ENCODE measurements at places on chromosomes 7 and 10.

- DNase-seq = no peak
Measured at GRCh38 chr10:73802276-73802991, 9.0 kb downstream of the NDST2 start.

GRCh38 chr10:42781893-42782445, 626 bp upstream of the BMS1 start:
- DNase-seq = no peak

GRCh38 chr7:142348921-142349405, 91.1 kb upstream of the PRSS58 start:
- no peak for DNase-seq

- no peak for DNase-seq
Measured at GRCh38 chr7:144786522-144786921, 49.3 kb downstream of the TPK1 start.

- DNase-seq = no peak
Measured at GRCh38 chr10:29839826-29840515, 205.2 kb upstream of the SVIL start.

DNA sequence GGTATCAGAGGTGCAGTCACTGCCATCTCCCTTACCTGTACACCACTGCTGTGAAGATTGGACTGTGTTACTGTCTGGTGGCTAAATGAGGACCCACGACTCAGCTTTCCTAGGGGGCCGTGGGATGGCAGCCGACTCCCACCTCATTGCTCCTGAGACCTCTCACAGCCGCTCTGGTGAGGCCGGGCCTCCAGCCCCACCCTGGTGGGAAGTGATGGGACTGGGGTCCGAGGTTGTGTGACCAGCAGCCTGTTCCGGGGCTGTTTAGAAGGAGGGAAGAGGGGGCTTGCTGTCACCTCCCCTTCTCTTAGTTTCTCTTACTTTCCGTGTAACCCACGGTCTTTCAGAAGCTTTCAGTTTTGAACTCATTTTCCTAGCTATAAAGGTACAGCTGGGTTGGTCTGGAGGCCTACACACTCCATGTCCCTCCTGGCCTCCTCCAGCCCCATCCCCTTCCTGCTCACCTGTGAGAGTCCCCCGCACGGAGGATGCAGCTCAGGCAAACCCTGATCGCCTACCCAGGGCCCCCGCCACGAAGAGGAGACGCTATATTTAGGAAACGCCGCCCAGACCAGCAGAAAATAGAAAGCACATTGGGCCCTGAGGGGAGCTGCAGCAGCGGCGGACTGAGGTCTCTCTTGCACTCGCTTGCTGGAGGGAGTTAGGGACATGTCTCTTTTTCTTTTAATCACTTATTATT, 4.6 kb downstream of the EMX2 start:
- no peak for DNase-seq

DNA sequence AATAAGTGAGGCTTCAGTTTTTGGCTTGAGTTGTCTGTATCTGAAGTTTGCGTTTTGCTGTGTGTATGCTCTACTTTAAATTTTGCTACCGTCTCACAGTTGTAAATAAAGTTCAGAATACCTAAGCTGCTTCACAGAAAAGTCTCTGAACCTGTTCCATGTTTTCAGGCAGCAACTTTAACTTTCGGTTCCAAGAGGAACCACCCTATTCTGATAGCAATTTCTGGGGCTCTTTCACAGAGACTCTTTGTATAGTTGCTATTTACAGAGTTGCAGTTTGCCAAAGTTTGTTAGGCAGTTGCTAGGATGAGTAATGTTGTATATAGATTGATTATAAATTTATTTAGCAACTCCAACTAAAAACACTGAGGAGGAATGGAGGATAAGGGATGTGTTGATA, 5.7 kb downstream of the FAM221A start:
- no peak for DNase-seq

- DNase-seq = no peak
Measured at GRCh38 chr7:28937103-28937502, 21.0 kb downstream of the TRIL start.

DNA sequence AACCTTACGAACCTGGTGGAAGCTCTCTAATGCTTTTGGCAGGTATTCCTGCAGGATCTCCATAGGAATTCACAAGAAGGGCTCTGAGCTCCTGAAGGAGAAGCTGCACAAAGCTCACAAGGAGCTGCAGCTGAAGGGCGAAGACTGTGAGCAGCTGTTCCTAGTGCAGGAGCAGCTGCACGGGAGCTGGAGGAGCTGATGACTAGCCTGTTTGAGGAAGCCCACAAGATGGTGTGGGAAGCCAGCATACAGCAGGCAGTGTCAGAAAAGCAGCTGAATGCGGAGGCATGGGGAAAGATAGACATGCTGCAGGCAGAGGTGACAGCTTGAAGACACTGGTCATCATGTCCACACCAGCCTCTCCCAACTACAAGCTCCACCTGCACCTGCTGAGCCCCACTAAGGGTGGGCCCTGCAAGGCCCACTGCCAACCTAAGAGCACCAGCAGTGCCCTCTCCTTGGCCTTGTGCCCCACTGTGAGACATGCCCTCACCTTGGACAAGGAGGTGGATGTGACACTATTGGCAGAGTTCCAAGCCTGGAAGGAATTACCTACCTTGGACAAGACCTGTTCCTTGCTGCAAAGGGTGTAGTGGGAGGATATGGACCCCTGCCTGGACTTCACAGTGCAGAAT, 250.6 kb downstream of the BBS9 start:
- no peak for DNase-seq

- DNase-seq = no peak
Measured at GRCh38 chr10:78035025-78035424, 1.4 kb downstream of the RPS24 start.

DNA sequence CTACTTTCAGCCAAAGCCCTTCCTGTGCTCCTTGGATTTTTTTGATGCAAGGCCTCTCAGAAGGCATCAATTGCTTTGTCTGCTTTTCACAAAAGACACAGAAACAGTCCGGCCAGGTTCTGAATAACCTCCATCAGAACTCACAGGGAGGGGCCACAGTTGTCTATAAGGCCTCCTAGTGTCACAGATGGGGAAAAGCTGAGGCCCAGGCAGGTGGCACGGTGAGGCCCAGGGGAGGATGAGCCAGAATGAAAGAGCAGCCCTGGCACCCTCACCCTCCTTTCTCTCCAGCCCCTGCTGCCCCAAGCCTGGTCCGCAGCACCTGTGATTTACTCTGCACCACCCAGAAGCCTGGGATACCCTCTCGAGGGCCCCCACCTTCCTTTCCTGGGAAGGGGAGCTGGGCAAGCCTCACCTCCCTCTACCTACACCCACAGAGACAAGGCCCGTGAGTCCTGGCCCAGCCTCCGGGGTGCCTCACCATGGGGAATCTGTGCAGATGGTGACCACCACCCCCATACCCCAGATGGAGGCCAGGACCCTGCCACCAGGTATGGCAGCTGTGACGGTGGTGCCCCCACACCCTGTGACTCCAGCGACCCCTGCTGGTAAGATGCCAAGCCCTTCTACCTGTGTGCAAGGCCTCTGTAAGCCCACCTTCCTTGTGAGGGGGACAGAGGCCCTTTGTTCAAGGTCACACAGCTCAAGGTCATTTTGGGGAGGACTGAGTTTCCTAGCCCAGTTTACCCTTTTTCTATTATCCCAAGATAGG, 26.2 kb upstream of the ZNF467 start:
- DNase-seq = peak; percentile 64

- no peak for DNase-seq
Measured at GRCh38 chr10:113297226-113297625, 255.6 kb upstream of the HABP2 start.

- no peak for DNase-seq
Measured at GRCh38 chr10:82162549-82163195, 287.7 kb downstream of the NRG3 start.

- DNase-seq = no peak
Measured at GRCh38 chr10:132667342-132668047, 118.5 kb downstream of the NKX6-2 start.

DNA sequence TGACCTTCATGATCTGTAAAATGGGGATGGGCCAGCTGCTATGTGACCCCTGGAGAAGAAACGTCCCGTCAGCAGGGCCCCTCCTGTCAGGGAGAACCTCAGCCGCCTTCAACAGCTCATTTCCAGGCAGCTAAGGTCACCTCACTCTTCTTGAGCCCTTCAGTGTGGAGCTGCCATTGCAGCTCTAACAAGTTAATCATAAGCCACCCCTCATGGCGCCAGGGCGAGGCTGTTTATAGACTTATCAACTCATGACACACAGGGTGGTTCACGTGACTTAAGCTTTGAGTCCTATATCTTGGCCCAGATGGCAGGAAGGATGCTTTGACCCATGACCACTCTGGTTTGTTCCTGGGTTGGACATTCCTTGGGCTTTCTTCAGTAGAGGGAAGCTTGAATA, 315.1 kb downstream of the TNS3 start:
- no peak for DNase-seq

- DNase-seq = no peak
Measured at GRCh38 chr10:8369666-8370065, 315.2 kb downstream of the GATA3 start.

- no peak for DNase-seq
Measured at GRCh38 chr10:5070648-5071410, 23.4 kb upstream of the AKR1C3 start.

GRCh38 chr10:9211228-9211627, 1156.7 kb downstream of the GATA3 start:
- DNase-seq = no peak

DNA sequence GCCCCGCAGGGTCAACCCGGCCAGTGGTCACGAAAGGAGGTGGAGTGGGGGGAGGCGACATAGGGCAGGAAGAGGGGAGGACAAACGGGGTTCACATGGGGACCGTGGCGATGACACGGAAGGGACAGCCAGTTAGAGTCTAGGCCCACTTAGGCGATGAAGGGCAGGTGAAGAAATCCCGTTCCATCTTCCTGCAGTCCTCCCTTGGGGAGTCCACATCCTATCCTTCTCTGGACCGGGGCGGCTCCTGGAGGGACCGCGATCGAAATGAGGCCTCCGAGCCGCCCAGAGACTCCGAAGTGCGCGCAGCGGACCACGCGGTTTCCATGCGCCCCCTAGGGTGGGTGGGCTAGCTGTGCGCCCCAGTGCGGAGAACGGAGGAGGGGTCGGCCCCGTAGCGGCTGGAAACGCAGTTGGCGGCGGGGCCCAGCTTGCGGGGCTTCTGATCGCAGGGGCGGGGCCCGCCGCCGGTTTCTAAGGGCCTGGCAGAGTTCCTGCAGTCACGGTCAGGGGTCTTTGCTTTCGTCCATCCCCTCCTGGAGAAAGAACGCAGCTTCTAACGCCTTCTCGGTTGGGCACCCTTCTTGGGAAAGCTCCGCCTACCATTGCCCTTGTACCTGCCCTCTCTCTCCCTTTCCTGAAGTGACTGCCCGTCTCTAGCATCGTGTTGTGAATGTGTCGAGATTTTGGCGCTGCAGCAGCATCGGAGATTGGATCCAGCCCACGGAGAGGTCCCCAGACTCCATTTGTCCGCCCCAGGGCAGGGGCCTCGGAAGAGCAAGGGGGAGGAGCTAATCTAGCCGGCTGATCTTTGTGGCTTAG, 17.9 kb upstream of the TMEM225B start:
- peak; percentile 38 for DNase-seq

DNA sequence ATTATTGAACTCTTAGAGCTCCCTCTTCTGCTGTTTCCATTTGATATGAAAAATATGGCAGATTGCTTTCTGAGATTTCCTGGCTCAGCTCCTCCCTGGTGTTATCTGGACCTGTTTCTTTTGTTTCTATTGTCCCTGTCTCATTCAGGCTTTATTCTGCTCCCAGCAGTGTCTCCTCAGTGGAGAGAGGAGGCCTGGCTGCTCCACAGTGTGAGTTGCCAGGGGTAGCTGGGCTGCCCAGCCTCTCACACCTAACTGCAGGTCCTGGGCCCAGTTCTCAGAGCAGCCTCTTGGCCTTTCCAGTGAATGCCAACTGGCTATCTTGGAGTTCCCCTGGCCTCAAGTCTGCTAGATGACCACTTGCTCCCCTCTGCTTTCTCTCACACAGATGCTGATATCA, 127.0 kb downstream of the VPS41 start:
- DNase-seq = no peak

- no peak for DNase-seq
Measured at GRCh38 chr10:130461631-130462030, 325.4 kb downstream of the GLRX3 start.

DNA sequence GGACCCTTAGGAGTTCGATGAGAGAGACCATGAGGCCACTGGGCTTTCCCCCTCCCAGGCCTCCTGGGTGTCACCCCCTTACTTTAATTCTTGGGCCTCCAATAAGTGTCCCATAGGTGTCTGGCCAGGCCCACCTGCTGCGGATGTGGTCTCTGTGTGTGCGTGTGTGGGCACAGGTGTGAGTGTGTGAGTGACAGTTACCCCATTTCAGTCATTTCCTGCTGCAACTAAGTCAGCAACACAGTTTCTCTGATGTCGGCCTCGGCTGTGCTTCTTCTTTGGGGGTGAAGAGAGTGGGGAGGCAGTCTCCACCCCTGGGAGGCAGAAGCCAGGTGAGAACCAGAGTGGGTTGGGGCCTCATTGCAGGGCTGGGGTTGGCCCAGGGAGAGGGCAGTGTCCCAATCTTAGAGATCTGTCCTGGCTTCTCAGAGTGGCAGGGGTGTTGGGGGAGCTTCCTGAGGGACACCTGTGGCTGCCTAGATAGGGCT, 1.5 kb downstream of the PVRIG start:
- peak; percentile 62 for DNase-seq

Measured in memory B cell (primary cell).